ENCODE measurements at places on chromosomes 7 and 10.

- peak; percentile 27 for DNase-seq
Measured at GRCh38 chr7:93036149-93036640, 81.6 kb downstream of the SAMD9 start.

- no peak for DNase-seq
Measured at GRCh38 chr10:109939315-109939961, 16.1 kb upstream of the XPNPEP1 start.

GRCh38 chr10:61248013-61248412, 205.2 kb downstream of the TMEM26 start:
- no peak for DNase-seq

- no peak for DNase-seq
Measured at GRCh38 chr10:62961951-62962523, 145.9 kb upstream of the EGR2 start.

GRCh38 chr10:17412323-17412722, 42.1 kb downstream of the ST8SIA6 start:
- DNase-seq: no peak

GRCh38 chr10:124342136-124342820, 76.4 kb downstream of the OAT start:
- DNase-seq: no peak

DNA sequence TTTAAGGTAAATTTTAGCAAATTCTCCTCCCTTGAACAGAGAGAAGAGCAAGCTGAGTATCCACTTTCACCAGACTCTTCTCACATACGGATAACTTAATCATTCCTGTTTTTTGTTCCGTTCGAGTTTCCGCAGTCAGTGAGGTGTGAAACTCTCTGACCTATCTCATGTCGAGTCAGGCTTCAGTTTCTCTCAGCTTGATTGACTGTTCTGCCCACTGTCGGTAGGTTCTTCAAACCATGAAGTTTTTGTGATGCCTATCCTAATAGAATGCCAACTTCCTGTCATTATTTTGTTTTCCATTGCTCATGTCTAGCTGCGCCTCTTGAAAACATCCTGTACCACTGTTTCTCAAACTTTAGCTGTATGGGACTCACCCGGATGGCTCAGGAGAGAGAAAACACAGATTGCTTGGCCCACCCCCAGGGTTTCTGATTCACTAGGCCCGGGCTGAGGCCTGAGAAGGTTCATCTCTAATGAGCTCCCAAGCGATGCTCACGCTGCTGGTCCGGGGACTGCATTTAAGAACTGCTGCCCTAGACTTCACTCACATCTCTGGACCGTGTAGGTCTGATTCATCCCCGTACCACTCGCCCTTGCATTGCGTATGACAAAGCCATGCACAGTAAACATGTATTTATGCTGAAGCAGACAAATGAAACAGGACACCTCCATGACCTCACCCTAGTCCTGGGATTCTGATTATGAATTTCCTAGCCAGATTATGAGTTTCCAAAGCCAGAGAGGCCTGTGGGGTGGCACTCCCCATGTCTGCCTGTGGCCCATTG, 208.4 kb upstream of the AGK start:
- DNase-seq: no peak

- DNase-seq: no peak
Measured at GRCh38 chr10:100661520-100661919, 83.9 kb upstream of the PAX2 start.

DNA sequence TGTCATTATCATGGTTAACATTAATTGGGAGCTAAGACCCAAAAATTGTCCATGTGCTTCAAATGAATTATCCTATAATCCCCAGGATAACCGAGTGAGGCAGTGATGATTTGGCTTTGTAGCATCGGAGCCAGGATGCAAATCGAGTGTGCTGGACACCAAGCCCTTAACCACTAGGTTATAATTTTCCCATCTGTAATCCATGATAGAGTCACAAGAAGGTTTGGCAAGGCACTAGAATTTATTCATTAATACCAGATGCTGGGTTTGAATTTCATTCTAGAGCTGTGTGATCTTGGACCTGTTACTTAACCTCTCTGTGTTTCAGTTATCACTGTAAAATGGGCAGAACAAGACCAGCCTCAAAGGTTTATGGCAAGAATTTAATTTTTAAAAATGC, 21.0 kb upstream of the ITGB1 start:
- DNase-seq: no peak

- no peak for DNase-seq
Measured at GRCh38 chr10:71865561-71866041, 14.6 kb upstream of the PSAP start.

GRCh38 chr7:154720016-154720415, 282.9 kb downstream of the PAXIP1 start:
- no peak for DNase-seq

DNA sequence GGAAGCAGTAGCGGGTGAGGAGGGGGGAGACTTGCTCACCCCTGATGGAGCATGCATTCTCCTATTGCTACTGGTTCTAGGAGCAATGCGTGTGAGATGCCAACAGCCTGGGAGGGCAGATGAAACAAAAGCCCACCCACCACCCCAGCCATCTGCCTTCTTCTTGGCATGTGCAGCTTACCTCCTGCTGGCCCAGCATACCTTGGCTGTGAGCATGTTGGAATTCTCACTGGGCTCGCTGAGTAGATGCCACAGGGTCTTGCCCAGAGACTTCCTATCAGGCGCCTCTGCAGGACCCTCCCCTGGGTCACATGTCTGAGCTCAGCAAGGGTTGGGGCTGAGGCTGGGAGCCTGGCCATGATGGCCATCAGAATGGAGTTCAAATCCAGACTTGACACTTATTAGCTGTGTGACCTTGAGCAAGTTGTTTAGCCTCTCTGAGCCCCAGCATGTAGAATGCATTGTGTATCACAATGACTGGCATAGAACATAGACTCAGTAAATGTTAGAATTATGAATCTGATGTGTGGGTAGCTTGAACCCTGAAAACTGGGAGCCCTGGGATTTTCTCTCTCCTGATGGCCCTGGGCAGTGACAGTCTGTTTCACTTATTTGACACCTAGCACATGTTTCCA, 38.2 kb downstream of the CDH23 start:
- no peak for DNase-seq

DNA sequence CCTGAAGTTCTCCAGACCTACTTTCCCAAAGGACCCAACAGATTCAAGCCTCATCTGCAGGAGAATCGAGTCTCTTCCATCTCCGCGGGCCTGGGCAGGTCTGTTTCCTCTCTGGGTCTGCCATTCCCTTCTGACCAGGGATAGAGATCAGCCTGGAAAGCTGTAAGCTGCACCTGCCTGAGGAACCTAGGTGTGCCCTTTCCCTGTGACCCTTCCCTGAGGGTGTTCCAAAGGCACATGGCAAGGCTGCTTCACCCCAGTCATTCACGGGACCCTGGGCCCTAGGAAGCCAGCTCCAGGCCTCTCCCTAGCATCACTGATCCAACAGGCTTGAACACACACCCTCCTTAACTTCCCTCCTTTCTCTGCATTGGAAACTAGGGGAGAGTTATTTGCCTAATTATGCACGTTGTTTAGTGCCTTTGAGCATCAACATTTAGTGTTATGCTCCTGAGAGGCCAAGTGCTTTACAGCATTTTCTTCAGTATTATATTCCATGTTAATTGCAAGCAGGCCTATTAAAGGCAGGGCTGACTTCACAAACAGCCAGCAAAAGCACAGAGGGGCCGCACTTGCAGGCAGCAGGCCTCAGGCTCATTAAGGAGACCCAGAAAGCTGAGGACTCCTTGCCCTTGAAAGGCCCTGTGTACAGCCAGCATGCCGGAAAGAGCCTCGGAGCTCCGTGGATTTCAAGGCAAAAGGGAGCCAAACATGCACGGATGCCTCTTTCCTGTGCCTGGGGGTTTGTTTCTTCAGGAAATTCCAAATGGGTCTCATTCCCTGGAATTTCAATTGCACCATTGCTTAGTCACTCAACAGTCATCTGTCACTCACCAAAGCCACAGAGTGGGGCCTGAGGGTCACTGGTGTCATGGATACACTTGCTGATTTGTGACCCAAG, 91.0 kb upstream of the FAM20C start:
- DNase-seq: no peak

DNA sequence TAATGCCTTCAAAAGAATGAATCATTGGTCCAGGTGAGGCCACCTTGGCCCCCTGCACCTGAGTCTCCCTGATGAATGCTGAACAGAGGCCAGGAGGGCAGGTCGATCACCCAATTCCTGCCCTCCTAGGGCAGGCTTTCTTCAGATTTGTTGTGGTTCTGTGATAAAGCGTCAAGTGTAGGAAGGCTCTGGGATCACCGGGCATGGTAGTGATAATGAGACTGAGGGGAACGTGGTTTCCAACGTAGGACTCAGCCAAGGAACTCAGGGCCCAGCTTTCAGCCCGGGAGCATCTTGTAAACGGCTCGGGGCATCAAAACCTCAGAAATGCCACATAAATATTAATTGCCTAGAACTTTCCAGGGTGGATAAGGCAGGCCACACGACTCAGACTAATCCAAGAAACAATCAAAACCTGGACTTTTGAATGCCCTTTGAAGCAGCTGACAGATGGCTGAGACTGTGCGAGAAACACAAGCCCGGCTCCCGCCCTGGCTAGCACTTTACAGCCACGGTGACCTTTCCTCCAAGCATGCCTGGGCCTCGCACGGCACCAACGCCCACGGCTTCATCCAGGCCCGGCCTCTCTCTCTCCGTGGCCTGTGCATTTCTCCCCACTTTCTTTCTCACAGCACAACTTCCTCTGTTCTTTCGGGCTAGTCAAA, 239.3 kb upstream of the GRB10 start:
- no peak for DNase-seq

DNA sequence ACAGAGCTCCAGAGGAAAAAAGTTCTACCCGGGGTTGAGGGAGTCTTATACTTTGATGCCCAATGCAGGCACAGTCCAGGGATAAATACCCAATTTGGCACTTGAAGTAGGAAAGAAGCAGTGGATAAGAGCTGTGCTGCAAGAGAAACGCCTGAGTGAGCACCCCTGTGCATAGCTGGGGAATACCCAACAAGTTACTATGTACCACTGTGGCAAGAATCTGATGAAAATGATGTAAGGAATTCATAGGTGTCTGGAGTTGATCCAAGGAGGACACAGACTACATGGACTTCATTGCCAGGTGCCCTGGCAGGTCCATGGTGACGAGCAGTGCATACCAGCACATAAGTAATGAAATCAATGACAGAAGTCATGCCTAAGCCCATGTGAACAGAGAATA, 183.7 kb upstream of the FEZF1 start:
- DNase-seq: no peak

GRCh38 chr10:70145666-70146488, 623 bp downstream of the TYSND1 start:
- peak; percentile 74 for DNase-seq

- no peak for DNase-seq
Measured at GRCh38 chr7:120877701-120878100, 19.8 kb upstream of the TSPAN12 start.

DNA sequence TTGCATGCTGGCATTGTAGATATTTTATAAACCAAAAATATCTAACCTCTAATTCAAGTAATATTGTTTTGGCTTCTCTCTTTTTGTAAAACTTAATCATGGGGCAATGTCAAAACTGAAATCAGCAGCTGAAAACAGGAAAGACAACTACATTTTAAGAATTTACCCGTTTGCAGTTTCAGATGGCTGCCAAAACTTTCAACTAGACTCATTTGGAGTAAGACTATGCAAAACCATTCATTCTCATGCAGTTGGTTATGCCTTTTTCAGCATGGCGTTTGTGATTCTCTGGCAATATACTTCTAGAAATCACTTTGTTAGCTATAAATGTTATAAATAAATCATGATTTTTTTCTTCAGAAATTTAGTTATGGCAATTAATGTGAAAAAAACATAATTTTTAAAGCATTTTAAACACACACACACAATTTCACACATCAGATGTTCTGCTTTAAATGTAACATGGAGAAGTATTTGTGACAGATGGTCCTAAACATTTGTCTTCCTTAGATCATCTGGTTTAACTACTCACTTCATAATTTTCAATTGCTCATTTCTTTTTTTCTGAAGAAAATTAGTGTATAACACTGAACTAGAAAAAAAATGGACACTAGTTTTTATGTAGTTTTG, 116.4 kb downstream of the ITGB8 start:
- DNase-seq: no peak

DNA sequence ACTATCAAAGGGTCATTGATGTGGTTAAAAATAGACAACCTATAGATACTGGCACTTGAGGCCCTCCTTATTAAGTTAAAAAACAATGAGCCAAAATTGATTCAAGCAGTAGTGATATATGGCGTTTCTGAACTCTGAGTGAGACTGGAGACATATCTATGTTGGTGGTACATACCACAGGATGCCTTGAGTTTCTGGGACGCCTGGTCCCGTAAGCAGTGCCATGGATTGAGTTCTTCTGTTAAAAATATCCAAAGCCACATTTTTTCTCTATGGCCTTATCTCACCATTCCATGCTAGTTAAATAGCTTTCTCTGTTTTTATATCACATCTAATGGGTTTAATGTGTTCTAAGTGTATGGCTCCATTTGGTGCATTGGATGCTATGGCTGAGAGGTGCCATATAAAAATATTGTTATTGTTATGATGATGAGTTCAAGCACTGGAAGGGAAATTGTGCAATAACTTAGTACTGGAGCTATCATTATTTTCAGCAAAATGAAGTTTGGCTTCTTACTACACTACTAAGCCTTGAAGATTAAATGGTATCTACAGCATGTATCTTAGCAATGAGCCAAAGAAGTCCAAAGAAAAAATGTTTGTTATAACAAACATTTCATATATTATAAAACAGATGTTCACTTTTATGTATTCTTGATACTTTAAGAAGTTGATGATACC, 713.9 kb downstream of the SUGCT start:
- DNase-seq: no peak

- DNase-seq: no peak
Measured at GRCh38 chr10:50554995-50555568, 68.7 kb downstream of the SGMS1 start.

DNA sequence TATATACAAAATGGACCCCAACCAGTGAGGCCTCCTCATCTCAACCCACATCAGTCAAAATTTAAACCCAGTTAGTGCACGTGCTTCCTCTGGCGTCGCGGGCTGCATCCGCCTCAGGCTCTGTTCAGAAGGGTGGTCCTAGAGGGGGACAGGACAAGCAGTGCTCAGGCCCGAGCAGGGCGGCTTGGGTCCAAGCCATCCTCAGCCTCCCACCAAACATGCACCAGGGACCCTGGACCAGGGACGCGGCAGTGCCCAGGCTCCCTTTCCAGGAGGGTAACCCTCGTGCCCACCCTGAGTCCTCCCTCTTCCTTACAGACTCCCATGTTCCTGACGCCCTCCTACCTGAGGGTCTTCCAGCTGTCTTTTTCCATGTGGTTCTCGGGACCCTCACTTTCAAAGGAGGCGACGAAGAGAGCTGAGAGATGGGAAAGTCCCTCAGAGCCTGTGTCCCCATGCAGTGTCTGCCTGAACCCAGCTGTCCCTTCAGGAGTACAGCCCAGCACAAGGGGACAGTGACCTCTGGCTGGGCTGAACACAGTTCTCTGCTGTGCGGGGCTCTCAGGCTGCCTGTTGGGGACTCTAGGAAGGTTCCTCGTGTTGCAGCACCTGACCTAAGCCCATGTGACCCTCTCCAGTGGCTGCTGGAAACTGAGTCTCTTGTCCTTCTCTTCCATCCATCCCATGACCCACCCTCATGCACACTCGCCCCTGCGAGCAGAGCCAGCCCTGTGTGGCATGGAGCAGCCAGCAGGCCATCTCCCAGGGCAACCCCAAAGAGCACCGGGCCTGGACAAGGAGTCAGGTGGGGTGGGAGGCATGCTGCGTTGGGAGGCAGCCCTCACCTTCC, 58.1 kb downstream of the CSGALNACT2 start:
- no peak for DNase-seq
